Fibroblast of skin of right biceps (primary cell): ENCODE measurements at places on chromosomes 4 and X.

DNA sequence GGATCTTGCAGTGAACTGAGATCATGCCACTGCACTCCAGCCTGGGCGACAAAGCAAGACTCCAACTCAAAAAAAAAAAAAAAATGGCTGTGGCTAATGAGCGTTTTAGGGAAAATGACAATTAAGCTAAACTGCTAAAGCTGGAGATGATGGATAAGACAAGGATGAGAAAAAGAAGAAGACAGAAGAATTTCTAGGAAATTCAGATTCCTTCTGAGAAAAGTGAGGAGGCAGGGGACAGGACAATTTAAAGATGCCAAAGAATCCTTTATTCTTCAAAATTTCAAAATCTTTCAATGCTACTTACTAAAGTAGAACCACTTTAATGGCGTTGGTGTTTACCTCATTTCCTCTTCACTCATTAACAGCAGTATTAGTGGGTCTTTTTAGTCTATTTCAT, 7.7 kb downstream of the PALLD start:
- DNase-seq = no peak

DNA sequence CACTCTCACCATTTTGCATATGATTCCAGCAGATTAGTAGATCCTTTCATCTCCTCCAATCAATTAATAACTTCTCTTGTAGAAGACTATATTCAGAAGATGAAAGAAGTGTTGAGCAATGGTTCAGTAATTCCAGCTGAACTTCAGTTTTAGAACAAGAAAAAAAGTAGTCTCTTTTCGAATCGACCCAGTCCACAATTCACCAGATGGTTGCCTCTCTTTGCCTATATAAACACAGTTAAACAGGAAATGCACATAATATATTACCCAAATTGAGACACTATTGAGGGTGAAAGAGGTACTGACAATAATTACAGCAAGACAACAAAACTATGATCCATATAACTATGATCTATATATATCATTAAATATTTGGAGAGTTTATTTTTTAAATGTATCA, 16.8 kb upstream of the FAM241A start:
- DNase-seq = no peak

GRCh38 chr4:13266687-13267086, 217.5 kb downstream of the RAB28 start:
- DNase-seq = no peak

DNA sequence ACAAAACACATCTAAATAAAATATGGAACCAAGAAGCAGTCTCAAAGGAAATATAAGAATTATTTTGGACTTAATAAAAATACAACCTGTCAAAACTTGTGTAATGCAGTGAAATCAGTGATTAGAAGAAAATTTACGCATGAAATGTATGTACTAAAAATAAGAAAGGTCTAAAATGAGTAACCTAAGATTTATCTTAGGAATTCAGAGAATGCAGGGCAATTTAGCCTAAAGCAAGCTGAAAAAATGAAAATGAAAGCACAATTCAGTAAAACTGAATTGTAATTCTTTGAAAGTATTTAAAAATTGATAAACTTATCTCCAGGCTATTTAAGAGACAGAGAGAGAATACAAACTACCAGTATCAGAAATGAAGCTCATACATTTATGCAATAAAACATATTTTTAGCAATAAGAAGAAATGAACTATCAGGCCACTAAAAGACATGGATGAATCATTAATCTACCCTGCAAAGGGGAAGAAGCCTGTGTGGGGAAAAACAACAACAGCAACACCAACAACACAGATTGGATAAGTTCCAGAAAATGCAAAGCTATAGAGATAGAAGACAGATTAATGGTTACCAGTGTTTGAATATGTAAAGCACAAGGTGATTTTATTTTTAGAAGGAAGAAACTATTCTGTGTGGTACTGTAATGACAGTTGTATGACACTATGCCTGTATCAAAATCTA, 442.0 kb upstream of the ADGRL3 start:
- DNase-seq = peak; percentile 30

GRCh38 chr4:3879681-3880614, 113.8 kb downstream of the ADRA2C start:
- no peak for DNase-seq

DNA sequence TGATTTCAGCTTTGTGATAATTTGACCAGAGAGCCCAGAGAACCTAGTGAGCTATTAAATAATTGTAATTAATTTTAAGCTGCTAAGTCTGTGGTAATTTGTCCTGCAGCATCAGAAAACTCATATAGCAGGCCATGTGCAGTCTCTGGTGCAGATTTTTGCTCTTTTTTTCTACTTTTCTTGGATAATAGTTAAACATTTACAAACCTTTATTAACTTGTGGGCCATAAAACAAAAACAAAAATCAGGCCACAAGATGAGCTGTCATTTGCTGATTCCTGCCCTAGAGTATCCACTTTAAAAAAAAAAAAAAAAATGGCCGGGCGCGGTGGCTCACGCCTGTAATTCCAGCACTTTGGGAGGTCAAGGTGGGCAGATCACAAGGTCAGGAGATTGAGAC, 99.8 kb downstream of the CLDN22 start:
- no peak for DNase-seq

- DNase-seq = no peak
Observed at GRCh38 chr4:185104733-185105132, 38.3 kb upstream of the SLC25A4 start.

DNA sequence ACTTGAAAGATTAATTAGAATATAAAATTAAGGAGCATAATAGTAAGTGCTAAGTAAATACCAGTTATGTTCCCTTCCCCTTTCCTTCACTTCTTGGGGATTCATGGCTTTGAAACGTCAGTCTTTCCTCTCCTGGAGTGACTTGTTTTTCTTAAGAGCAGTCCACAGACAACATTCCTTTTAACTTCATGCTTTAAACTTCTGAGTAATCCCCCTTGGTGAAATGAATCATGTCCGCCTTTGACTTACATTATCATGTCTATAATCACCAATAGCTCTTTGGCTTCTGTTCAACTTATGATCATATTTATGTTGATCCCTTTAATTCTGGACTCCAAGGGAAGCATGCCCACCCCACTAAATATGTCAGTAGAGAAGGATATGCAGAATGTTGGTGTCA, 1012.1 kb upstream of the SLIT2 start:
- peak; percentile 78 for DNase-seq

- no peak for DNase-seq
Observed at GRCh38 chr4:164221631-164222030, 532.3 kb upstream of the SMIM31 start.

DNA sequence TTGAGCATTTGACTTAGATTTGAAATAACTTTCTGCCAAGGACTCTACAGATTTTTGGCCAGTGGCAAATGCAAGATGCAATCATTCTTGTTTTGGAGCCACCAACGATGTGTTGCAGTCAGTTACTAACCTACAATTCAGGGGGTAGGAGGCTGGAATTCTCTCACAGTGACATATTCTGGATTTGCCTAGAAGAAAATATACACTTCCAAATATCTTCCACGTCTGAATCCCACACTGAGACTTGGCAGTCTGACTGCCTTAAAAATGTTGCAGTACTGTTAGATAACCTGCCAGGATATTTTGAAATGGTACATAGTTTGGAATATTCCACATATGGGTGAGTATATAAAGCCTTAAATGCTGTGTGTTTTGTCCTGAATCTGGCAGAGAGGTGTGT, 27.6 kb upstream of the AGTR2 start:
- no peak for DNase-seq

GRCh38 chr4:41133454-41134018, 80.8 kb downstream of the APBB2 start:
- DNase-seq = no peak

DNA sequence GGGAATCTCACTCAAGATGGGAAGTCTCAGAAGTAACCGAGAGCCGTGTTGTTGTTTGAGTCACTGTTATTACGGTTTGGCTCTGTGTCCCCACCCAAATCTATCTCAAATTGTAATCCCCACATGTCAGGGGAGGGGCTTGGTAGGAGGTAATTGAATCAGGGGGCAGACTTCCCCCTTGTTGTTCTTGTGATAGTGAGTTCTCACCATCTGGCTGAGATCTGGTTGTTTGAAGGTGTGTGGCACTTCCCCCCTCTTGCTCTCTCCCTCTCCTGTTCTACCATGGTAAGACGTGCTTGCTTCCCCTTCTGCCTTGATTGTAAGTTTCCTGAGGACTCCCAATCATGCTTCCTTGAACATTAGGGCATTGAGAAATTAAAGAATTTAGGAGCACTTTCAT, 37.0 kb downstream of the HAND2 start:
- no peak for DNase-seq

- DNase-seq = no peak
Observed at GRCh38 chr4:54011201-54011600, 53.2 kb downstream of the CHIC2 start.

DNA sequence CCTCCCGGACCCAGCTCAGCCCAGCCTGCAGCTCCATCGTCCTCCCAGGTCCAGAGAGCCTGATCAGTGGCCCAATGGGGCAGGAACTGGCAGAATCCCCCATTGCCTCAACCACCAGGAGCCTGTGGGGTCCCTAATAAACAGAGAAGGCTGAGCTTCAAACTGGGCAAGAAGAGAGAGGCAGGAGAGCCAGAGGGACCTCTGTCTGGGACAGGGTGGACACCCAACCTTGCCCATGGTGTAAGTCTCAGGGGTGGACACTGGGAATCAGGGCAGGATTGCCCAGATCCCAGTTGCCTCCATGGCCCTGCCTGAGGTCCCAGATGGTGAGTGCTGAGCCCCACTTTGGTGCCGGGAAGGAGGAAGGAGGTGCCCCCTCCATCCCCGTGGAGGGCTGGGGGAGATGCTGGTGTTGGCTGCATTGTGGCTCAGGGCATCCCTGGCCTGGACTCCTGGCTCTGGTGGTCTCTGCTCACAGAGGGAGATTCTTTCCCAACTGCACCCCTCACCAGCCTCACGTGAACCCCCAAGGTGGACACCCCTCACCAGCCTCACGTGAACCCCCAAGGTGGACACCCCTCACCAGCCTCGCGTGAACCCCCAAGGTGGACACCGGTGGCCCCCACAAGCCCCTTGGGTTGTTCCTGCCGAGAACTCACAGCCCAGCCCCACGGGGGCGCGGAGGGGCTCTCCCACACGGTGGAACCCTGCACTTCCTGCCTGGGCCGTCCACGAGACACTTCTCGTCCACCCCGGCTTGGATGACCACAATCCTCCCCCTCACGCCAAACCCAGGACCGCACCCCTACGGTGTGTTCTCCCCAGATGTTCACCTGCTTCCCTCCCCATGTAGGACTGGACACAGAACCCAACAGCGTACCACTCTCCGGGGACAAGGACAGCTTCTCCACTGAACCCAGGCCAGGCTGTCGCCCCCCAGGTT, 5.4 kb downstream of the CPLX1 start:
- DNase-seq = no peak

DNA sequence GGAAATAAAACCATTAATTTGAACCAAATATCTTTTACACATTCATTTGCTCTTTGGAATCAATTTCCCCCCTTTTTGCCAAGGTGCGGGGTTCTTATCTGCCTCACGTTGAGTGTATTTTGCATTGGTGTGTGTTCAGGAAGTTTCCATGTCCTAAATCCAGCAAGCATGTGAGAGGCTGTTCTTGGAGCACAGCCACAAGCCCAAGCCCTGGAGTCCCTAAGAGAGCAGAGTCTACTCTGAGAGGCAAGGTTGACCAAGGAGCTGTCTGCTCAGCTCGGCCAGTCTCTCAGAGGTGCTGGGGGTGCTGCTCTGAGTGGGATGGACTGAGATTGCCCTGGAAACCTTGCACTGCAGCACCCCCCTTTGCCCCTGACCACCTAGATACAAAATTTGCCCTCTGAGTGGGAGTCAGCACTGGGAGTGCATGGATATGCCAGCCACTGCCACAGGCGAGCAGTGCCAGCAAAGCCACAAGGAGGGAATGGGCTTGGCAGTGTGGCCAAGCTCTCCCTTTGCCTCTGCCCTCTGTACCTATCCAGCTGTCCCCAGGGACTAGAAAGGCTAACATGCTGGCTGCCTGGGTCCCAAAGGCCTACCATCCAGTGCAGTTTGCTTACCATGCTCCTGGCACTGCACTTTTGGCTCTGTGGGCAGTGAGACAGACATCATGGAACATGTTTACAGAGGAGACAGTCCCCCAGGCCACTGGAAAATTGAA, 20.5 kb upstream of the FAM193A start:
- DNase-seq = no peak

DNA sequence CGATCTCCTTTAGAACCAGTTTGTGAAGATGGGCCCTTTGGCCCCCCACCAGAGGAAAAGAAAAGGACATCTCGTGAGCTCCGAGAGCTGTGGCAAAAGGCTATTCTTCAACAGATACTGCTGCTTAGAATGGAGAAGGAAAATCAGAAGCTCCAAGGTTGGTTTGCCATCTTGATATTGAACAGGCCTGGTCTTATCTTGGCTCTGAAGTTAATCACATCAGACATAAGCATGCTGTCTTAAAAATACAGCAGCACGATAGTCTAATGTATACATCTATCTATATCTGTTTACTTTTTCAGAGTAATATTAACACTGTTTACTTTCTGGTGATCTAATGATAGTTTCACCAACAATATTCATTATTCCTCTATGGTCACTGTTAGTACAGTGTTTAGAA, 129.8 kb downstream of the PTTG2 start:
- DNase-seq = no peak

DNA sequence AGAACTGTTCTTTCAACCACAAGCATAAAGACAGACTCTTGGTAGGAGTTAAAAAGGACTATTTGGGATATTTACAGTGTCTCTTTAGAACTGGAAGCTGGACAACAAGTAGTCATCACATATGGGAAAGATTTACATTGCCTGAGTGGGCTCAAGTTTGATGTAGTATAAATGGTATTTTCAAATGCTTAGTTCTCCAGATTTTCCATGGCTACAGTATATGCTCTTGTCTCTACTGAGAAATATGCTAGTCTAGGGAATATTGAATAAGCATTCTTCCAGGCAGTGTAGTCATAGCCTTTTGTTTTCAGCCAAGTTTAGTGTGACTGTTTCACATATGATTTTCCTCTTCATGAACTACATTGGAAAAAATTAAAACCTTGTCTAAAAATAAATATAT, 315.6 kb downstream of the ARHGAP24 start:
- peak; percentile 93 for DNase-seq

- DNase-seq = peak; percentile 63
Observed at GRCh38 chr4:180665994-180666824, 1577.0 kb upstream of the TENM3 start.

GRCh38 chr4:77104791-77105540, 29.2 kb upstream of the CCNI start:
- DNase-seq = peak; percentile 49

DNA sequence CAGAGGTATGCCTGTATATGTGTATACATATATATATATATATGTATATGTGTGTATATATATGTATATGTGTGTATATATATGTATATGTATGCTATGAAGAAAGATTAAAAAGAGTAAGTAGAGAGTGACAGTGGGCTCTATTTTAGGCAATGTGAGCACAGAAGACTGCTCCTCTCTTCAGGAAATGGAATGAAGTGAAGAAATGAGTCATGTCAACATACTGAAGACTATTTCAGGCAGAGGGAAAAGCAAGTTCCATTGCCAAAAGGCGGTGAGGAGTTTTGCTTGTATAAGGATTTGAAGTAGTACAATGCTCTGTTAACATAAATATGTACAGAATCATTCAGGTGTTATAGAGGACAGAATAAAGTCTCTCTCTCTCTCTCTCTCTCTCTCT, 773.2 kb upstream of the FTHL17 start:
- peak; percentile 12 for DNase-seq
